ENCODE measurements at places on chromosomes 16 and 17. TPM values are rescaled to one million over a fixed set of nuclear protein-coding genes. Genes with fewer than 3 reads are reported as not detected.

The CACNA1G gene
- polyA plus RNA-seq: not detected

The CCL23 gene
- polyA plus RNA-seq: not detected

GRCh38 chr16:17769065-17769464 is 298.3 kb upstream of the XYLT1 start:
- no peak for DNase-seq
- no peaks in the 10 kb centered on the region for H3K27me3 ChIP-seq
- H3K4me3 ChIP-seq: no peak overlapping the region

The CAVIN1 gene
- not detected for polyA plus RNA-seq

GRCh38 chr17:9883451-9883850 is 21.6 kb downstream of the RCVRN start:
- DNase-seq: no peak
- no peak overlapping the region for H3K4me3 ChIP-seq
- H3K4me1 ChIP-seq: peaks cover 20% of the 10 kb centered on the region
- no peaks in the 10 kb centered on the region for H3K27me3 ChIP-seq
- no peaks in the 10 kb centered on the region for H3K36me3 ChIP-seq

DNA sequence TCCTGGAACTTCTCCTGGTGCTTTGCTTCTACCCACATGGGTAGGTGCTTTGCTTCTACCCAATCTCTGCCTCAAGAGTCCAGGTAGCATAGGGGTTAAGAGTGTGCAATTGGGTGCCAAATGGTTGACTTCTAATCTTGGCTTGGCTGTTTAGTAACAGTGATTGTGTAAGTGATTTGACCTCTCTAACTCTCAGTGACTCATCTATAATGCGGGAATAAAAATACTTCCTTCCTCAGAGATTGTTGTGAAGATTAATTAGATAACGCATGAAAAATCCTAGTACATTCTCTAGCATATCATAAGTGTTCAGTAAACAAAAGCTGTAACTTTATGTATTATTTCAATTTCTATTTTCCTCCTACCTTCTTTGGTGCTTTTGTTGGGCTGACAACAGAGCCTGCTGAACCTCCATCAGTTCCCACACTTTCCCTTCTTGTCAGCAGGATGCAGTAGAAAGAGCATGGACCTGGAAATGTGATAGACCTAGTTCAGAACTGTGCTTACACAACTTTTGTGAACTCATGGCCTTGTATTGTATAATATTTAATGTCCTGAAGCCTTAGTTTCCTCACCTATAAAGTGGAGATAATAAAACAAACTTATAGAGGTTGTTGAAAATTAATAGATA is 72.9 kb upstream of the SMIM36 start:
- peaks cover 26% of the 10 kb centered on the region for H3K4me1 ChIP-seq
- no peaks in the 10 kb centered on the region for H3K36me3 ChIP-seq
- H3K4me3 ChIP-seq: peak overlapping the region; percentile 58
- no peaks in the 10 kb centered on the region for H3K27me3 ChIP-seq
- DNase-seq: peak; percentile 72

GRCh38 chr17:81978524-81979298 is 1.3 kb downstream of the ASPSCR1 start:
- peaks cover 24% of the 10 kb centered on the region for H3K4me1 ChIP-seq
- no peak for DNase-seq
- H3K27me3 ChIP-seq: no peaks in the 10 kb centered on the region
- peaks cover 9% of the 10 kb centered on the region for H3K36me3 ChIP-seq

DNA sequence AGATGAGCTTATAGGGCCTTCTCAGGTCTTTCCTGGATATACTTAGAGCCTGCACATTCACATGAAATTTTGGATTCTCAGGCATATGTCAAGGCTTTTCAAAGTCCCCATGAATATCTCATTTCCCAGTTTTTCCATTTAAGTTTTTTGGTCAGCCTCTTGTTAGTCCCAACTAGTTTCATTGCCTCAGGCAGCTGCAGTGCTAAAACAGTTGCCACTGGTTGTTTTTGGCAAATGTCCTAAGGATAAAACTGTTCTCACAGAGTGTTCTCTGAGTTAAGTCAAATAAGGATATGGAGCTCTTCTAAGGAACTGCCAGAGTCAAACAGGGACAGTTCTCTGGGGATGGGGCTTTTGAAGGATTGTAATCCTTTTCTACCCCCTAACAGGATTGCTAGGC is 39.9 kb upstream of the ABCC11 start:
- H3K4me1 ChIP-seq: no peaks in the 10 kb centered on the region
- no peak overlapping the region for H3K4me3 ChIP-seq
- H3K27ac ChIP-seq: no peak overlapping the region
- H3K27me3 ChIP-seq: no peaks in the 10 kb centered on the region
- no peak for DNase-seq

DNA sequence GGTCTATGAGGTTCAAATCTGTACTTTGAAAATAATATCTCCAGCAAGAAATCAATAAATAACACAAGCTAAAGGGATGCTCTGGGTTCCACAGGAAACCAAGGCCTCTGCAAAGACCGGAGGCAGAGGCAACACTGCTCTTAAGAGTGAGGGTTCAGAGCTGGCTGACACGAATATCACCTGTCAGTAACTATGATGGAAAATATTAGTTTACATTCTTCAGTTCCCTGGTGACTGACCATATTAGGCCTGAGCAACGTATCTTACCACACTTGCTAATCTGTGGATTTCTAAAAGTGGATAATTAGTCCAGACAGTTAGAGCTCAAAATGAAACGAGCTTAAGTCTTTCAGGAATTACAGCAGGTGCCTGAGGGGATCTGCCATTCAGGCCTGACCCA is 459.3 kb downstream of the HS3ST3B1 start:
- no peak overlapping the region for H3K27ac ChIP-seq
- no peak overlapping the region for H3K4me3 ChIP-seq
- H3K36me3 ChIP-seq: no peaks in the 10 kb centered on the region
- H3K27me3 ChIP-seq: no peaks in the 10 kb centered on the region

DNA sequence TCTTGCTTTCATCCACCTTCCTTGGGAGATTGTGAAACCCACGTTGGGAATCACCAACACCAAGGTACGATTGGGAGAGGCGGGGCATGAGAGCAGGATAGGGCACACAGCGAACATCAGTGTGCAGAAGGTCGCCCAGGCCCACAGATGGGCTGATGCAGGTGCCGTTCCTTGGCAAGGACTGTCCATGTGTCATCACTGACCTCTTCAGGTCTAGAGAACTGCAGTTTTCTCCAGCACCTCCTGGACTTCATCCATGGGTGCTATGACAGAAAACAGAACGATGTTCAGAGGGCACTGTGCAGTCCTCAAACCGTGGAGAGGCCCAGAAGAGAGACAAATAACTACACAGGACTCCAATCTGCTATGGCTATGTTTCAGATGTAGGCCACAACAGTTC is 23.9 kb upstream of the TAT start:
- no peak overlapping the region for H3K27ac ChIP-seq
- no peaks in the 10 kb centered on the region for H3K4me1 ChIP-seq
- DNase-seq: no peak
- no peaks in the 10 kb centered on the region for H3K36me3 ChIP-seq
- H3K27me3 ChIP-seq: no peaks in the 10 kb centered on the region

GRCh38 chr16:67989322-67990017 is 9.2 kb upstream of the DPEP3 start:
- no peak for DNase-seq
- H3K36me3 ChIP-seq: peaks cover 22% of the 10 kb centered on the region
- H3K27ac ChIP-seq: no peak overlapping the region
- no peak overlapping the region for H3K4me3 ChIP-seq

DNA sequence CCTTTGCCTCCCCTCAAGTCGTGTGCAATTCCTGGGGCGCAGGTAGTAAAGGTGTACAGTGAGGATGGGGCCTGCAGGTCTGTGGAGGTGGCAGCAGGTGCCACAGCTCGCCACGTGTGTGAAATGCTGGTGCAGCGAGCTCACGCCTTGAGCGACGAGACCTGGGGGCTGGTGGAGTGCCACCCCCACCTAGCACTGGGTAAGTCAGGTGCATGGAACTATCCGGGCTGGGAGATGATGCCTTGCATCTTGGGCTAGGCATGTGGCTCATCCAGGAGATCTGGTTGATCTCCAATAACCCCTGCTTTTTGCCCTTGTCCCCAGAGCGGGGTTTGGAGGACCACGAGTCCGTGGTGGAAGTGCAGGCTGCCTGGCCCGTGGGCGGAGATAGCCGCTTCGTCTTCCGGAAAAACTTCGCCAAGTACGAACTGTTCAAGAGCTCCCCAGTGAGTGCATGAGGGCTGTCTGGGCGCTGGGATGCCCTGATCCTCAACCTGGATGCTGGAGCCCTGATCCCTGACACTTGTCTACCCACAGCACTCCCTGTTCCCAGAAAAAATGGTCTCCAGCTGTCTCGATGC is 5.2 kb downstream of the GRB7 start:
- peaks cover 20% of the 10 kb centered on the region for H3K27me3 ChIP-seq
- H3K27ac ChIP-seq: no peak overlapping the region
- no peak overlapping the region for H3K4me3 ChIP-seq
- H3K36me3 ChIP-seq: no peaks in the 10 kb centered on the region
- H3K4me1 ChIP-seq: peaks cover 14% of the 10 kb centered on the region
- DNase-seq: no peak

The WNK4 gene
- not detected for polyA plus RNA-seq

The LHX1 gene
- polyA plus RNA-seq: not detected

DNA sequence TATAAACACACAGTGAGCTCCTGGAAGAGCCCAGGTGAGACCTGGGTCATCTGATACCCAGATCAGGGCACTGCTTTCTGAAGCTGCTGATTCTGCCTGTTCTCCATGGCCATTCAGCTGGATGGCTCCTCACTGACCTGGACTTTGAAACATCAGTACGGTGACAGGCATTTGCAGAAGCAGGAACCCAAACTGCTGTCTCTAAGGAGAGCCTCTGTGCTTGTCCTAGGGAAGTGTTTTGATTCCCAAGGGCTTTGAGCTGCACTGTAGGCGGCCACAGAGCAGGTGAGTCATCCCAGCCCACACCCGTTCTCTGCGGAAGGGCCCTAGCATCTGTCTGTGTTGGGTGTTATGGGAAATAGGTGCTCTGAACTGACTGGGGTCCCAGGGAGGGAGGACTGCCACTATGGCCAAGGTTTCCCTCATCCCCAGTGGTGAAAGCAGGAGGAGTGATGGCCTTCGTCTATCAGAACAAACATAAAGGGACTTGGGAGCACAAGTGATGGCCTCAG is 60.7 kb upstream of the ADCY9 start:
- peaks cover 9% of the 10 kb centered on the region for H3K27me3 ChIP-seq
- DNase-seq: no peak
- peaks cover 10% of the 10 kb centered on the region for H3K4me1 ChIP-seq
- no peak overlapping the region for H3K27ac ChIP-seq

GRCh38 chr16:30473231-30474073 is 910 bp downstream of the ITGAL start:
- DNase-seq: peak; percentile 61
- H3K27ac ChIP-seq: peak overlapping the region; percentile 91
- no peaks in the 10 kb centered on the region for H3K27me3 ChIP-seq

GRCh38 chr17:80706463-80706867 is 161.8 kb downstream of the RPTOR start:
- peaks cover 32% of the 10 kb centered on the region for H3K4me1 ChIP-seq
- no peaks in the 10 kb centered on the region for H3K27me3 ChIP-seq
- no peaks in the 10 kb centered on the region for H3K36me3 ChIP-seq
- DNase-seq: no peak

The TBC1D3B gene
- polyA plus RNA-seq: not detected

The DPEP3 gene
- polyA plus RNA-seq: 1.3 TPM

GRCh38 chr16:8716592-8716991 is 42.2 kb downstream of the ABAT start:
- H3K27me3 ChIP-seq: no peaks in the 10 kb centered on the region
- DNase-seq: no peak
- H3K4me3 ChIP-seq: no peak overlapping the region
- no peak overlapping the region for H3K27ac ChIP-seq

The MT4 gene
- not detected for polyA plus RNA-seq

- no peak overlapping the region for H3K4me3 ChIP-seq
- H3K27ac ChIP-seq: no peak overlapping the region
- no peaks in the 10 kb centered on the region for H3K36me3 ChIP-seq
- H3K4me1 ChIP-seq: no peaks in the 10 kb centered on the region
- no peaks in the 10 kb centered on the region for H3K27me3 ChIP-seq
Observed at GRCh38 chr16:62545039-62545438, 508.8 kb upstream of the CDH8 start.

GRCh38 chr16:8583732-8584131 is 6.6 kb downstream of the TMEM114 start:
- no peak overlapping the region for H3K27ac ChIP-seq
- no peak overlapping the region for H3K4me3 ChIP-seq
- peaks cover 7% of the 10 kb centered on the region for H3K4me1 ChIP-seq
- H3K27me3 ChIP-seq: peaks cover 28% of the 10 kb centered on the region
- DNase-seq: no peak

The OR1A1 gene
- polyA plus RNA-seq: not detected

- H3K36me3 ChIP-seq: peaks cover 37% of the 10 kb centered on the region
- DNase-seq: no peak
- no peak overlapping the region for H3K4me3 ChIP-seq
- H3K4me1 ChIP-seq: peaks cover 49% of the 10 kb centered on the region
- no peaks in the 10 kb centered on the region for H3K27me3 ChIP-seq
Observed at GRCh38 chr17:39923836-39924690, 3.3 kb downstream of the ORMDL3 start.

The NPIPA8 gene
- polyA plus RNA-seq: 0.20 TPM

The POLR2C gene
- polyA plus RNA-seq: 56.9 TPM

GRCh38 chr16:19524356-19524615 is 544 bp downstream of the CCP110 start:
- no peaks in the 10 kb centered on the region for H3K27me3 ChIP-seq
- peaks cover 18% of the 10 kb centered on the region for H3K36me3 ChIP-seq
- H3K4me1 ChIP-seq: peaks cover 53% of the 10 kb centered on the region

- H3K27ac ChIP-seq: no peak overlapping the region
- peaks cover 39% of the 10 kb centered on the region for H3K4me1 ChIP-seq
- H3K27me3 ChIP-seq: peaks cover 4% of the 10 kb centered on the region
- no peak overlapping the region for H3K4me3 ChIP-seq
- no peak for DNase-seq
- H3K36me3 ChIP-seq: no peaks in the 10 kb centered on the region
Observed at GRCh38 chr17:75521290-75521689, 4.2 kb upstream of the LLGL2 start.

The AOC3 gene
- polyA plus RNA-seq: not detected

The MYO15B gene
- 0.17 TPM for polyA plus RNA-seq

DNA sequence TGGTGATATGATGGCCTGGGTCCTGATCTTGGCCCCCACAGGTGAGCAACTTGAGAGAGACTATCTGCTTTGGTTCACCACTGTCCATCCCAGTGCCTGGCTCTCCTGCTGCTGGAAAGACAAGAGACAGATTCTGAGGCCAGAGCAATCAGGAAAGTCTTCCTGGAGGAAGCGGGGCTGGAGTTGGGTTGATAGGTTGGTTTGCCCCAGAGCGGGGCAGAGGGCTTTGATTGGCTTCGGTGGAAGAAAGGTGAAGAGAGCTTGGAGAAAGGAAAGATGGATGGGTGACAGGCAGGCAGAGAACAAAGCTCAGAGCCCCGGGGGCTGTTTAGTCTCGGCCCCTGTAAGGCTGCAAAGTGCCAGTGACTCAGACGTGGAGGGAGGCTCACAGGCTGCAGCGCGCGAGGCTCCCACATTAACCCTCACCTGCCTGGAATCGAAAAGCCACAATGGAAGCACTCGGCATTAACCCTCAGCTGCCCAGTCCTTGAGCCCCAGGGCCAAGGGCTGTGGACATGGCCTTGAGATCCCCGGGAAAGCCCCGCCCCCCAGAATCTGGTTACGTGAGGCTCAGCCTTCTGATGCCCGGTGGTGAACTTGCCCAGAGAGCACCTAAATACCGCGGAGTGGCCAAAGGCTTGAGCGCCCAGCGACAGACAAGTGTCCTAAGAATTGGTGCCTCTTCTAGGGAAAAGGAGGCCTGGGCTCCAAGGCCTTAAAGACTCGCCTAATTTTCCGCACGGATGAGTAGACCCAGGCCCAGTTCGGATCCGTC is 996 bp upstream of the CPNE2 start:
- no peaks in the 10 kb centered on the region for H3K27me3 ChIP-seq
- no peaks in the 10 kb centered on the region for H3K36me3 ChIP-seq
- peak overlapping the region; percentile 54 for H3K4me3 ChIP-seq
- H3K27ac ChIP-seq: peak overlapping the region; percentile 76

GRCh38 chr17:9389111-9389527 is 186.5 kb downstream of the STX8 start:
- DNase-seq: no peak
- no peak overlapping the region for H3K27ac ChIP-seq
- H3K4me1 ChIP-seq: no peaks in the 10 kb centered on the region
- H3K36me3 ChIP-seq: no peaks in the 10 kb centered on the region
